Stimulated activated CD8-positive, alpha-beta memory T cell treated with anti-CD3 and anti-CD28 coated beads, Interleukin-4, amount 100 ng/mL, for 48 hours (primary cell): ENCODE measurements at places on chromosomes 1 and 21.

- no peak for DNase-seq
Observed at GRCh38 chr1:30783256-30783915, 25.8 kb upstream of the LAPTM5 start.

GRCh38 chr1:243596431-243597062, 253.5 kb downstream of the AKT3 start:
- peak; percentile 36 for DNase-seq

DNA sequence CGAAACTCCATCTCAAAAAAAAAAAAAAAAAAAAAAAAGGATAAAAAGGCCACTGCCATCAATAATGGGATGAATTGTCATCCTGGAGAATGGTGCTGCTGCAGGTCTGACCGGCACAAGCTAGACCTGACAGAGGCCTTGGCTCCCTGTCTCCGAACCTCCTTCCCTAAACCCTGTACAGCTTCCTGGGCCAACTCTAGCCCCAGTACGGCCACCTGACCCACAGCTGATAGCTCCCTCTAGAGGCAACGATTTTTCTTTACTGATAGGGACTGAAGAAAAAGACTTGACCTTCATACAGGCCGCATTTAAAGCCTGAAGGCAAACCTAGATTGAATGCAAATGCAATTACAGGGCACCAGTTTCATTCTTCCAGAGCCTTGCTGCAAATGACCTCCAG, 30.7 kb downstream of the NOL9 start:
- DNase-seq = no peak

- DNase-seq = no peak
Observed at GRCh38 chr1:174075245-174075692, 53.1 kb upstream of the RC3H1 start.

GRCh38 chr1:218466341-218467010, 121.3 kb downstream of the TGFB2 start:
- no peak for DNase-seq

- DNase-seq = no peak
Observed at GRCh38 chr1:22276396-22276748, 133.5 kb upstream of the WNT4 start.

DNA sequence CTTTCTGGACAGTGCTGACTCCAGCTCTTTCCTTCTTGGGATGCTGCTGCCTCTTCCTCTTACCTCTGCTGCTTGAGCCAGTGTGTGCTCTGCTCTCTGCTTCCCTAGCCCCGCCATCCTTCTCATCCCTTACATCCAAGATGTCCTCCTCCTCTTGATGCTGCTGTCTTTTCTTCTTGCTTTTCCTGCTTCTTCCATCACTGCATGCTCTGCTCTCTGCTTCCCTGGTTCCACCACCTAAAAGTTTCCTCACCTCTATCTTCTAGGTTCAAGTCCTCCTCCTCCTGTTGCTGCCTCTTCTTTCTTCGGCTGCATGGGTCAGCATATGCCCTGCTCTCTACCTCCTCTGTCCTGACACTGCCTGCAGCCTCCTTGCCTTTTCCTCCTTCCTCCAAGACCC, 3.4 kb downstream of the NAXE start:
- no peak for DNase-seq

DNA sequence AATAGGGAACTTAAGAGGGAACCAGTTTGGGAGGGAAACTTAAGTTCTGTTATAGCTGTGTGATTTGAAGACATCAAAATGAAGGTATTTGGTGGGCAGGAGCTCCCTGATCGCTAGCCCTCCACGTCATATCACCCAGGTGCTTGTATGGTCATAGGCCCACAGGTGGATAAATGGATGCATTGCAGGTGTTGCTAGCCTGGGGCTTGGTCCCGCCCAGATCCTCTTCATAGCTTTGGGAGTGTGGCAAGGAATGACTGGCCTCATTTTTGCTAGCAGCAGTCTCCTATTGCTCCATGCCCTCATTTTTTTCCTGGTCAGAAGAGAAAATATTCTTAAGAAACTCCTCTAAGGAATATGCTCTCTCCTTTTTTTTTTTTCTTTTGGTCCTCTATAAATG, 11.3 kb downstream of the GNPAT start:
- no peak for DNase-seq

GRCh38 chr21:37827913-37828312, 88.3 kb downstream of the KCNJ6 start:
- DNase-seq = no peak

DNA sequence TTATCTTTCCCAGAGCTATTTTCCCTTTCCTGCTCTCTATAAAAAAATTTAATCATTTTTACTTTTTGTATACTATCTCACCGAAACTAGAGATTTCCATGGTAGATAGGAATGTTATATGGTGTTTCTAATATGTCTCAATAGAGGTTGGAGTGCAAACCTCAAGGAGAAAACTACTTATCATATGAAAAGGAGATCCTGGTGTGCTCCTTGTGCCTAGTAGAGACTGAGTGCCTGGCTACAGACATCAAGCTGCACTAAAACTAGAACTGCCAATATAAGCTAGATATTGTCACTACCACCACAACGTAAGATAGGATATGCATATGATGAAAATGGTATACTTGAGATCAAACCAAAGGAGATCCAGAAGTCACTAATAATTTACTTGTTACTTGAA, 67.0 kb downstream of the RGS18 start:
- DNase-seq = no peak

DNA sequence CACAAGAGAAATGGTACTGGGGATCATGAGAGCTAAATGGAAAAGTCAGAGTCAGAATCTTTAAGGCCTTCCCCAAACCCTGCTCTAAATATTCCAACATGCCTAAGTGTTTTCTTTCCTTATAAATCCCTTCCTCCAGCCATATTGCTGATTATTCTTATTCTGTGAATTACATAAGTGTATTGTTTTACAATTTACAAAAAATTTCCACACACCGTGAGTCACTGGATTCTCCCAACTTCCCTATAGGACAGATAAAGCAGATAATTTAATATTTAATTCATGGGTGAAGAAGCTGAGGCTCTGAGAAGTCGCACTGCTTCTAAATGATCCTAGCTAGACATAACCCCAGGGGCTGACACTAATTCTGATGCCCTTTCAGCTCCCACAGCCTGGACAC, 243.3 kb upstream of the JUN start:
- DNase-seq = no peak

GRCh38 chr1:197225611-197226010, 42.4 kb upstream of the CRB1 start:
- DNase-seq = no peak

- DNase-seq = no peak
Observed at GRCh38 chr1:179052776-179053175, 27.1 kb downstream of the FAM20B start.

GRCh38 chr21:14878971-14879370, 185.8 kb downstream of the NRIP1 start:
- no peak for DNase-seq

- peak; percentile 12 for DNase-seq
Observed at GRCh38 chr1:30411206-30411605, 312.2 kb downstream of the MATN1 start.

- DNase-seq = no peak
Observed at GRCh38 chr1:118148034-118148433, 37.0 kb downstream of the SPAG17 start.

- DNase-seq = no peak
Observed at GRCh38 chr1:30058970-30059369, 664.4 kb downstream of the MATN1 start.

- no peak for DNase-seq
Observed at GRCh38 chr1:6373961-6374720, 19.4 kb downstream of the ACOT7 start.

- DNase-seq = no peak
Observed at GRCh38 chr1:76303340-76303717, 228.8 kb downstream of the ST6GALNAC3 start.

DNA sequence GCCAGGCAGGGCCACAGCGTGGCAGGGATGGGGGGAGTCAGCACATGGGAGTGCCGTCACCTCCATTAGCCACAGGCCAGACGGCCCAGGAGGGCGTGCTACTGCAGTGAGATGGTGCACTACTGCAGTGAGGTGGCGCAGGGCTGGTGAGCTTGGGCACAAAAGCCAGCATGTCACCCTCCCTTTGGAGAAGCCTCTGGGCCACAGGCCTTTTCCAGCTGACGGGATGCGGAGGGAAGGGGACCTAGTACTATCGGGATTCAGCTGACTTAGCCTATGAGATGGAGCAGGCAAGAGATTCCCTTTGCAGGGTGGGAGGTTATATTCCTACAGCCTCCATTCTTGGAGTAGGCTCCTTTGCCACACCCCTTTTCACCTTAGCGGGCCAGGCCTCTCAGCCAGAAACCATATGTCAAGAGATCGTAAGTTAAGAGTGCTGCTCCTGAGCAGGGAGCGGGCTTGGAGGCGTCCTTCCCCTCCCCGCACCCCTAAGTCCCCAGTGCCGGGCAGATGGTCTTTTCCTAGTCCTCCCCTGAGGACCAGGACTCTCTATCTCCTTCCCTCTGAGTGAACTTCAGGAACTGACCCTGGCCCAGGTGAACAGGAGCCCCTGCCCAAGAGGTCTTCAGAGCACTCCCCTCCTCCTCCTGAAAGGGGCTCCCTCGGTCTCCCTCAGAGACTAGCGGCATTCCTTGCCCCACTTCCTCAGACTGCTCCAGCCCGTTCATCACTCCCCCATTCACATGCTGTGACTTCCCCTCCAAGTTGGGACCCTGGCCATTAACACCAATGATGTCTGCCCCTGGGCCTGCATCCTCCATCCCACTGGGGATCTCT, 8.2 kb downstream of the NES start:
- no peak for DNase-seq
